Adipocyte (in vitro differentiated cells): ENCODE measurements at places on chromosomes 7 and 10.
A peak's percentile ranks its signal among the peaks of the same experiment; 100 is the strongest.

DNA sequence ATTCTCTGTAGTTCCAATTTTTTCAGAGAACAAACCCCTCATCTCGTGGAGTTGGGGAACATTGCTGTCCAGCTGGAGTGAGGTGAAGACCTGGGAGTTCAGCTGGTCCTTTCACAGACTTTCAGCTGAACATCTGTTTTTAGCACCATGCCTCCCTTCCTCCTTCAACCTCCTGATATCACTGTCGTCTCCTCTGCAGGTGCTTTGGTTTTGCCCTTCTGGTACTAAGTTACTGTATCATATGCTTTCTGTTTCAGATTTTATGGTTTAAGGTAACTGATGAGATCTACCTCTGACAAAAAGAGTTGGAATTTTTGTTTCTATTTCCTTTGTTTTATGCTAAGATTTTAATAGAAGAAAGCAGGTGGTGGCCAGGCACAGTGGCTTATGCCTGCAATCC lies 102.9 kb downstream of the ZNF438 start:
- DNase-seq, result no peak

GRCh38 chr10:637771-638195 lies 51.7 kb downstream of the DIP2C start:
- DNase-seq, result no peak

- peak; percentile 78 for DNase-seq
These were observed 111.6 kb upstream of the KLF14 start for GRCh38 chr7:130845581-130846085.

GRCh38 chr7:7802531-7802930 lies 84.1 kb upstream of the RPA3 start:
- no peak for DNase-seq

GRCh38 chr10:24449321-24449740 lies 240.4 kb downstream of the KIAA1217 start:
- peak; percentile 71 for DNase-seq

DNA sequence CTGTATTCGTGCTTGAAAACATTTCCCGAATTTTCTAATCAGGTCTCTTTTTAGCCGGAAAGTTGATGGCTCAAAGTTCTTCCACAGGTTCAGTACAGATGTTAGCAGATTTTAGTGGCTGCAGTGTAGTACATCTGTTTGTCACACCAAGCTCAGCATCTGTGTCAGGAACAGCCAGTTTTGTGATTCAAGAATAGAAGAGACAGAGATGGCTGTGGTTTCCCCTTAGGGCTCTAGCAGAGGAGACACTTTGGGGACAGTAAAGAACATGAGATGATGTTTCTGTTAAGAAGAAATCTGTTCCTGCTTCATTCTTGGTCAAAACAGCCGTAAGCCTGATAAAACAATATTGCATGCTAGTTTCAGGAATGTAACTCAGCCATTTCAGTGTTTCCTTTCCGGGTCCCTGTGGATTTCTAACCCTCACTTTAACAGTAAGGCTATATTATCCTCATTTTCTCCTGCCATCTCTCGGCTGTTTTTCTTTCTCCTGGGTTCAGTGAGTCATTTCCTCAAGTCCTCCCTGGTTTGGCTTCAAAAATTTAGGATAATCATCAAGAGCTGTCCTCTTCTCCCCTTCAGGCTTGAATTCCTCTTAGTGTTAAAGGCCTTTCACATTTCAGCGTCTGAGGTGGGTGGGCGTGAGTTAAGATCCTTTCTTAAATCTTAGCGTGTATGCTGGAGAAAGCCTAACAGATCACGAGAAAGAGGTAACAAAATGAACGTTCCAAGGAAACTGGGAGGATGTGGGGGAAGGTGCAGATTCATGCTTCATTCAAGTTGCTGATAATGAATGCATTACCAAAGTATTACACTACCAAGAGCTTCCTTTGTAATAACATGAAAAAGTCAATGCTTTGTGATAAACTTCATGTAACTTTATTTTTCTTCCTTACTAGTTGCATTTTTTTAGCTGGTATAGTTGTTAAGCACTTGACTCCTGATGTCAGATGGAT lies 37.1 kb upstream of the BICC1 start:
- DNase-seq, result peak; percentile 77

DNA sequence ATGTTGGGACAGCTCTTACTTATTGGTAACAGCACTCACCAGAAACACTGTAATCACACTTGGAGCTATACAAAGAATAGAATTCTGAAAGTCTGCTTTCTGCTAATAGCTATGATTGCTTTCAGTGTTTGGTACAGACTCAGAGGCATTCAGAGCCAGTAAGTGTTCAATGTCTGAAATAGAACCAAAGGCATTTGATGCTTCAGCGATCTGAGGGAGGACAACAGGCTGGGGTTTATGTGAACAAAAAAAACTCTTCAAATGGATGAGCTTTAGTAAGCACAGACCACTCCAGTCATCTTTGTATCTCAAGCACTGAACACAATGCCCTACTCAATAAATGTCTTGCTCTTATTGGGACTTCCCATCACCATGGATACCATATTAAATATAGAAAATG lies 322.8 kb upstream of the GRM3 start:
- no peak for DNase-seq

- DNase-seq, result no peak
These were observed 323.4 kb upstream of the SEMA3D start for GRCh38 chr7:85510287-85510686.

- DNase-seq, result peak; percentile 29
These were observed 128.4 kb downstream of the NSUN6 start for GRCh38 chr10:18523025-18523424.

GRCh38 chr10:31808258-31809218 lies 120.1 kb downstream of the ARHGAP12 start:
- peak; percentile 89 for DNase-seq

DNA sequence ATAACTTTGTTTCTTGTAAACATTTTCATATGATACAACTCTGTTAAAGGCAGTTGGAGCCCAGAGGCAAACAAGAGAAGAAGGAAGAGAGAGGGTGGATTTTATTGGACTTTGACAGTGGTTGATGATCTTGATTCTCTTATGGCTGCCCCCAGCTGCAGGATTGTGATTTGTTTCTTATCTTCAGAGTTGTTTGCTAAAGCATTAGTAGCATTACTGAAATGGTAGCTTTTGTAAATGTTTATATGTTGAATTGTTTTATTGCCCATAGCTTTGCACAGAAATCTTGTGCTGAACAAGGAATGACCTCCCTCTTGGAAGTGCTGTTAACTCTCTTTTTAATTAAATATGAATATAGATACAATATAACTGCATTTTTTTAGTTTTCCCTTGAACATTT lies 309.4 kb downstream of the AUTS2 start:
- no peak for DNase-seq

DNA sequence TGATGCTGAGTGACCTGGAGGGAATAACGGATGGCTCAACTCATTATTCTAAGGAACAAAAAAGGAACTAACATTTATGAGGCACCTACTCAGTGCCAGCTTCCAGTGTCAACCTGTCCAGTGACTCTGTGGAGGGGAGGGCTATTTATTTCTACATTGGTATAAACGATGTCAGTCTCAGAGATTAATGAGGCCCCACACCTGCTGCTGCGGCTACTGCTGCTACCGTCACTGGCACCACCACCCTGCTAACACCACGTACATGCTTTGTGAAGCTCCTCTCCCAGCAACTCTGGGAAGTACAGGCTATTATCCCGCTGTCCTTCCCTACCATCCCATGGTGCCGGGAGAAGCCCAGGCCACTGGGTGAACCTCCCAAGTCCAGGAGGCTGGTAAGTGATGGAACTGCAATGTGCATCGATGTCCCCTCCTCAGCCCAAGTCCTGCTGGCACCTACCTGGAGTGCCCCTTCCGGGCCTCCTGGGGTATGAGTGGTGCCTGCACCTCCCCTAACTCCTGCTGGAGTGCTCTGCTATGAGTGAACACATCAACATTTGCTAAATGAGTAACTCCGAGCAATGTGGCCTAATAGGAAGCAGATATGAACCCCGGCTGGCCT lies 101.5 kb downstream of the ARHGAP22 start:
- DNase-seq, result no peak

- DNase-seq, result no peak
These were observed 339.8 kb downstream of the RNLS start for GRCh38 chr10:88243202-88243744.

DNA sequence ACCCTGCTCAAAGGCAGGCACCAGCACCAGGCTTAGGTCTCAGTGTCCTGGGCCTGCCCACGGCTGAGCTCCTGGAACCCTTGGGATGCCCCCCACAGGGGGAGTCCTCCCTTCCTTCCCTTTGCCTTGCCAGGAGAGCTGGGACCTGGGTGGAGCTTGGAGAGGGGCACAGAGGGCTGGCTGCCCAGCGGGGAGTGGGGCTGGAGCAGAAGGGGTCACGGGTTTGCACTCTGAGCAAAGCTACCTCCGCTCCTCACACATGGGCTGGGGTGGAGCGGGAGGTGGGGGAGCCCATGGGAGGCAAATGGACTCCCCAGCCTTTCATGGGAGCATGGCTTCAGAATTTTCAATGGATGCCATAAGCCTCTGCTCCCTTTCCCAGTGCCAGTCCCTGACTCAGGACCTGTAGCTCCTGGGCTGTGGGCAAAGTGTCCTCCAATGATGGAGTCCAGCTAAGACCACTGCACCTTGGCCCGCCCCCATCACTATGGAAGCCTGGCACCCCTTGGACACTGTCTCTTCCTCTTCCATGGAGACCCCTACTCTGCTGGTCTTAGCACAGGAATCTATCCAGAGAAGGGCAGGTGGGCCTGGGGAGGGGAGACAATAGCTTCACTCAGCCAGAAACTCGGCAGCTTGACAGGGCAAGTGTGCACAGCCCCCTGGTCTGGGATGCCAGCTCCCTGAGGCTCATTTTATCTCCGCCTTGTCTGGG lies 39.9 kb downstream of the LDB3 start:
- DNase-seq, result no peak

- no peak for DNase-seq
These were observed 115.1 kb upstream of the SLC13A1 start for GRCh38 chr7:123314886-123315285.

GRCh38 chr10:121129266-121129665 lies 278.1 kb downstream of the WDR11 start:
- DNase-seq, result no peak

DNA sequence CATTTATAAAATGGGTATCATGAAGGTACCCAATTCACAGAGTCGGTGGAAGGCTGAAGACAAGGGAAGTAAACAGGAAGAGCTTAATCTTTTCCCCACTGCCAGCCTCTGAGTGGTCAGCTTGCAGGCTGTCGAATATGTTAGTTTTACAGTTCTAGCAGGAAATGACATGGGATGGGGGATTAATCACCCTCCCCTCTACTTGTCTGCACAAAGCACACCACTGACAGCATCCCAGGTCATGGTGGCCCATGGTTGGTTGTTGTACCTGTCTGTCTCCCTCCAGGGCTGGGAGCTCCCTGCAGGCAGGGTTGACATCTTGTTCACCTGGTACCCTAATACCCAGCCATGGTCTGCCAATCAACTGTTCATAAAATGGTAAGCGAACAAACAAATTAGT lies 55.6 kb downstream of the GRB10 start:
- DNase-seq, result no peak

GRCh38 chr7:5635461-5636445 lies 145.7 kb downstream of the RNF216 start:
- DNase-seq, result peak; percentile 28

DNA sequence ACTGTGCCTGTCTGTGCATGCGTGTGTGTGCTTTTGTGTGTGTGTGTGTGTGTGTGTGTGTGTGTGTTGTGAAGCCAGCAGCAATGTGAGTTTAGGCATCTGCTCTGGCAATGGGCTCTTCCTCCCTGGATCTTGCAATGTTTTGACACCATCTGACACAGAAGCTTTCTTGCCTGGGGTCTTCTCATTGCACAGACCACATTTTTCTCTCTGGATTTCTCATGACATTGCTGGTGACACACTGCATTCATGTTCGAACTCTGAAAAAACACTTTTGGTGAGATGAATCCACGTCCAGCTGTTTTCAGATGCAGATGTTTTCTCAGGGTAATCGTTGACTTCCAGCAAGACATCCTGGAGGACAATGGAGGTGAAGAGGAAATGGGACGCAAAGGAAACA lies 63.0 kb upstream of the FZD8 start:
- no peak for DNase-seq

DNA sequence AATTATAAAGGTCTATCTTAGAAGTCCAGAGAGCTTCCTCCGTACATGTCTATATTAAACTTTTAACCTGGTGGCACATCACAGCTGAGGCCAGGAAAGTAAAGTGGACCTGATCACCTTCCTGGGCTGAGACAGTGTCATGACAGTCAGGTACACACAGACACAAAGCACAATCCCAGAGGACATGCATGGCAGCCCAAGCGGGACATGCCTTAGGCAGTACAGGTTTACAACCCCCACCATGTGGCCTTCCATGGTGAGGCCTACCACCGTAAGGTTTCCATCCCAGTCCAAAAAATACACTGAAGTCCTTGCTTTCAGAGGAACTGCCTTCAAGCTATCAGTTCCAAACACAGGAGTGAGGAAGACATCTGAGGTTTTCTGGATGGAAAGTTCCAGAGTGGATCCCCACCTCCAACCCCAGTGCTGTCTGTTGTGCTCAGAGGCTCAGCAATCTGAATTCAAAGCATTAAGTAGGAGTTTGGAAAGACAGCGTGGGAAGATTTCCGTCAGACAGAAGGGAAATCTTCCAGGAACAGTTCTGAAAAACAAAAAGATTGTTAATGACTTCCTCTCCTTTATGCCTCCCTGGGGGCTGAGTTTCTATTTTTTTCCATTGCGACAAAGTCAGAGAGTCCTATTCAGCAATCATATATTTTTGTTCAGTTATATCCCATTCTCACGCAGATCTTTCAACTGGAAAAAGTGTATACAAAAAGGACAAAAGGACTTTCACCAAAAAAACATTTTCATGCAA lies 20.1 kb downstream of the IFIT3 start:
- DNase-seq, result no peak

DNA sequence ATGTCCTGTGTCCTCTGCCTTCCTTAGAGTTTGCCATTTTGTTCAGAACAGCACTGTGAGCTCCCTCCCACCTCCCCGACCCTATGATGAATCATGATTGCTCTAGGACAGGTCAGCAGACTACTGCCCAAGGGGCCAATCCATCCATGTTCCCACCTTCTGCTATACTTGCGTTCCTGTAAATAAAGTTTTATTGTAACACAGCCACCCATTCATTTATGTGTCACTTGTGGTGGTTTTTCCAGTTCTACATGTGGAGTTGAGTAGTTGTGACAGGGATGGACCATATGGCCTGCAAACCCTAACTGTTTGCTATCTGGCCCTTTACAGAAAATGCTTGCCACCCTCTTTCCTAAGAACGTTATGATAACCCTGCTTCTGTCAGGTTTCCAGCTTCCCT lies 387.8 kb downstream of the SDK1 start:
- DNase-seq, result no peak

GRCh38 chr7:30795161-30795948 lies 24.1 kb downstream of the MINDY4 start:
- DNase-seq, result no peak
